ENCODE measurements at places on chromosomes 4 and X. TPM values are rescaled to one million over a fixed set of nuclear protein-coding genes. Genes with fewer than 3 reads are reported as not detected.

BMX gene
- total RNA-seq: not detected

AVPR2 gene
- not detected for total RNA-seq

PAPSS1 gene
- 107 TPM for total RNA-seq

MGST2 gene
- total RNA-seq: 2.4 TPM

CCKAR gene
- total RNA-seq: 2.5 TPM

MAGEC3 gene
- total RNA-seq: not detected

GUCY1A1 gene
- total RNA-seq: 0.29 TPM

NDST4 gene
- total RNA-seq: not detected

GAGE1 gene
- total RNA-seq: not detected

PRKG2 gene
- 0.88 TPM for total RNA-seq

STATH gene
- total RNA-seq: not detected

ARSJ gene
- 18.6 TPM for total RNA-seq

AFF1 gene
- 19.5 TPM for total RNA-seq

SMAD1 gene
- 30.4 TPM for total RNA-seq
